Stimulated activated CD8-positive, alpha-beta memory T cell treated with anti-CD3 and anti-CD28 coated beads, Interleukin-2, amount 100 ng/mL, for 1 hour (primary cell): ENCODE measurements at places on chromosomes 3 and 15.

GRCh38 chr3:197942956-197943556 is 6.9 kb upstream of the RPL35A start:
- DNase-seq = no peak

DNA sequence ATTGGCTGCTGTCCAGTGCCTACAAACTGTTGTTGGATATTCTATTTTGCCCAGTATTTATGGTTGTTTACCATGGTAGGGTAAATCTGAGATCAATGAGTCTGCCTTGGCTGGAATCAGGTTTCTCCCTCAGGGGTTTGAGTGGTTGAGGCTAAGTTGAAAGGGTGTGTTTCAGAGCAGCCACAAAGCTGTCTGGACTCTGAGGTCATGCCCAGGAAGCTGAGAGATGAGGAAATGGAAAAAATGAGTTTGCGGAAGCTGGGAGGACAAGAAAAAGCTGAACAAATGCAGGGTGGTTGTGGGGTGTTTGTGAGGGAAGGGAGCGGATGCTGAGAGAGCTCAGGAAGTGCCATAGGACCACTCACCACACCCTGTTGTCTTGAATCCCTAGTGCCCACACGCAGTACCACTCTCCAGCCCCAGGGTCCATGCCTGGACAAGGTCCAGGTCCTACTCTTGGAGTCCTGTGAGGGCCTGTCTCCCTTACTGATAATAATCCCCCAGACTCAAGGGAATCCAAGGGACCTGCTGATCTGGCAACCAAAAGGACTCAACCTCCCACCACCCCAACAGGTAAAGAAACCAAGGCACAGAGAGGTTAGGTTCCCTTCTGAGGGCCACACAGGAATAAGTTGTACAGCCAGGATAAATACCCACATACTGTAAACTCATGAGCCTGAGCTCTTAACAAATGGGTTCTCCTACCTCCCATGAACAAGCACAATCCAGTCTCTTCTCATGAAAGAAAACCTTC is 81.6 kb downstream of the PPCDC start:
- DNase-seq = no peak

- DNase-seq = no peak
These were observed 3.3 kb downstream of the PPP4R2 start for GRCh38 chr3:72999951-73000350.

DNA sequence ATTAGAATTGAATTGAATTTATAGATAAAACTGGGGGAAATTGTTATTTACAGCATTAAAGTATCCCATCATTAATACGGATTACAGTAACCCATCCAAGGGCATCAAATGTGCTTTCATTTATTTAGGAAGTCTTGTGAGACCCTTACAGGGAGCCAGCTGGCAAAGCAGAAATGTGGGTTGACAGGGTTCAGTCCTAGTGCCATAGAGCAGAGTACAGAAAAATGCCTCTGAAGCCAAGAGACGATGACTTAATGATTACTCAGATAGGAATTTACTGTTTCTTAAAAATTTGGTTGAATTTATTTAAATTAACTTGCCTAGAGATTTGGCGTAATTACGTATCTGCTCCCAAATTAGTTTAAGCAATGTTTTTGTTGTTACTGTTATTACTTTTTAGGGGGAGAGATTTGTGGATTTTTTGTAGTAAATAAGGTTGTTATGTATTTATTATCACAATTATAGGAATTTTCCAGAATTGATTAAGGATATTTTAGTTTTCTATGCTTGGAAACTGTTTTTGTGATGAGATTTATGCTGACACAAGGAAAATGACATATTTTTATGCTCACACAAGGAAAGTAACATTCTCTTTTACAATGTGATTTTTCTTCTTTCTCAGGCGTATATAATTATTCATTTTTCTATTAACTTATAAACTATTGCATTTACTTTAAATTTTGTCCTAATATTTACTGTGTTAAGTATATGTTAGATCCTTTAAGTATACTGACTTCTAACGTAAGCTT is 152.0 kb downstream of the EPHA6 start:
- DNase-seq = no peak
